Right ventricle myocardium inferior (tissue), 1 donor: ENCODE measurements at places on chromosomes 6 and 20. TPM values are rescaled to one million over a fixed set of nuclear protein-coding genes. Genes with fewer than 3 reads are reported as not detected.
A peak's percentile ranks its signal among the peaks of the same experiment; 100 is the strongest.

The GPX5 gene
- total RNA-seq = not detected

The KHDC1 gene
- 1.2 TPM for total RNA-seq

The INSM1 gene
- total RNA-seq = not detected

GRCh38 chr6:164252948-164253347 lies 838.4 kb downstream of the QKI start:
- no peak for DNase-seq

DNA sequence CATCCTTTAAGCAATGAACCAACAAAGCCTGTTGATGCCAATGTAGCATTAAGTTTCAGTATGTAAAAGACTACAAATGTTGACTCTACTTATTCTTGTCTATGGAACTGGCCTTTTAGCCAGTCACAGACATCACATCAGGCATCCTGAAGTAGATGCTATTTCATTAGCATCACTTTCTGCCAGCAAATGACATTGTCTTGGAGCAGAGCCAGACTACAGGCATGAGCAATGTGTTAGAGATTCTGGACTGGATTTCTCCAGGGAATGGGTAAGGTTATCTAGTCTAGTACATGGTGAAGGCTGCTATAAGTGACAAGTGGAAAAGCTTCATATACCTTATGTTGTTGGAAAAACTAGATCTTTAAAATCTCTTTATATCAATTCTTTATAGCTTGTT lies 142.9 kb downstream of the ADGRB3 start:
- DNase-seq = no peak

DNA sequence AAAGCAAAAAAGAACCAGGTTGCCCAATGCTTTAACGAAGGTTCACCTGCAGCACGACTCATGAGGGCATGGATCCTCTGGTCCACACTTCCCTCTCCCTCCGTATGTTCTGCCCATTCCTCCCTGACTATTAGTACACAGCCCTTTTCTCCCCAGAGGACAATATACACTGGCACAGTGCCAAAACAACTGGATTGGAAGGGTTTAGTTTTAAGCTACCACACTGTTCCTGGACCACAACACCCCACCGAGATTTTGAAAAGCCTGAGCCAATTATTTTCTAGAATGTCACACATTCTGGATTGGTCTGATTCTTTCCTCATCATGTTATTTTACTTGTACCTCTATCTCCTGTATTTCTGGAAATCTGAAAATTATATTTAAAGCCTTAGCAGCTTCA lies 2.9 kb upstream of the AKAP7 start:
- DNase-seq = no peak

DNA sequence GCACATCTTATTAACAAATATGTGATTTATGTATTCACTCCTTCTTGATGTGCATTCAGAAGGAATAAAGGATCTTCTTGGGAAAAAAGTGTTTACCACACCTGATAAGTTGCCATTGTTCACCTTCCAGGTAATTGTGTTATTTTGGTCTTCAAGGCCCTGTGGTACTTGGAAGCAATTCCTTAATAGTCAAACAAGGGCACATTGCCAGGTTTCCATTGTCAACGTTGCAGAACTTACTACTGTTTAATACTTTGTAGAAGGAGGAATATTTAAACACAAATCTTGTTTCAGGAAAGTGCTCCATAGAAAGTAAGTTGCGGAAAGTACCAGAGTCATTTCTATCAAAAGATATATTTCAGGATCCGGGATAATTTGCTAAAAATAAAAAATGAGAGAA lies 129.5 kb upstream of the SGK1 start:
- no peak for DNase-seq

DNA sequence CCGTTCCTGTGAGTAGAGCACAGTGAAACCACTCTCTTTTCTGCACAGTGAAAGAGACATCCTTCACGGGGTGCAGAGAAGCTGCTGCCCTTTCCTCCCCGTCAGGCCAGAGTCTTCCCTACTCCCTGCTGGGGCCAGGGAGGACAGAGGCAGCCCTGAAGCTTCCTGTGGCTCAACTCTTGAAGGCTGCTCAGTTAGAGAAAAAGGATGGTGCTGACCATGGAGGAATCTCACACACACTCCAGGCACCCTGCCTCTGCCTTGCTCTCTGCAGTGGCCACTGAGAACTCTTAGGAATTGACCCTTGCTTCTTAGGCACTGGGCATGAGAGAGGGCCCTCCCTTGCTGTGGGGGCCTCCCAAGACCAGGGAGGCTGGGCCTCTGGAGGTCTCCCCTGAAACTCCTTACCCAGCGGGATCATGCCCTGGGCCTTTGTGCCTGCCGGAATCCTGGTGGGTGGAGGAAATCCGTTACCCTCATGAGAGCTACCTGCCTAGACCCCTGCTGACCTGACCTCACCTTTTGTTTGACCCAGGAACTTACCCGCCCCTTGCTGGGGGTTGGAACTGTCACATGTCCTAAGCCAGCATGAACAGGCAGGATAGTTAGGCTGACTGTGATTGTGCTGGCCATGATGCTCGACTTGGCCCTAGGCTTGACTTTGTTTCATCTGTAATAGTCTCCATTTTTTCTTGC lies 65.0 kb upstream of the CD93 start:
- DNase-seq = no peak

GRCh38 chr6:32589596-32590449 lies at the start of gene HLA-DRB1:
TSS of gene HLA-DRB1 (minus strand) at chr6:32589848. CDS start at chr6:32589742, 106 bp downstream.
- DNase-seq = no peak

GRCh38 chr20:61719691-61720347 lies 345.9 kb downstream of the TAF4 start:
- DNase-seq = peak; percentile 34

- DNase-seq = no peak
Observed at GRCh38 chr20:35742741-35743523, 872 bp upstream of the RBM39 start.

DNA sequence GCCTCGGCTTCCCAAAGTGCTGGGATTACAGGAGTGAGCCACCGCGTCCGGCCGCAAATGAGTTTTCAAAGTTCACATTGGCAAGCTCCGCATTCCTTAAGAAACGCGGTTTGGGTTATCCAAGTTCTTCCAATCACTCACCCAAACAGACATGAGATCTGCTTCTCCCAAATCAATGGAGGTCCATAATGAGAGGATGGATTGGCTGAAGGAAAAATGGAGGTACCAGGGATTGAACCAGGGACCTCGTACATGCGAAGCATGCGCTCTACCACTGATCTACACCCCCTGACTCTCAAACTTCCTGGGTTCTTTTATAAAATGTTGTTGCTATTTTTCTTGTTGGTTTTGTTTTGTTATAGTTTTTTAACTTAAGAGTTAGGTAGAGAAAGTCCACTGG lies 170.0 kb downstream of the GPX5 start:
- DNase-seq = no peak

GRCh38 chr20:56428410-56428809 lies 16.4 kb downstream of the CASS4 start:
- DNase-seq = no peak

GRCh38 chr6:41379306-41379705 lies 43.9 kb downstream of the NCR2 start:
- DNase-seq = no peak

DNA sequence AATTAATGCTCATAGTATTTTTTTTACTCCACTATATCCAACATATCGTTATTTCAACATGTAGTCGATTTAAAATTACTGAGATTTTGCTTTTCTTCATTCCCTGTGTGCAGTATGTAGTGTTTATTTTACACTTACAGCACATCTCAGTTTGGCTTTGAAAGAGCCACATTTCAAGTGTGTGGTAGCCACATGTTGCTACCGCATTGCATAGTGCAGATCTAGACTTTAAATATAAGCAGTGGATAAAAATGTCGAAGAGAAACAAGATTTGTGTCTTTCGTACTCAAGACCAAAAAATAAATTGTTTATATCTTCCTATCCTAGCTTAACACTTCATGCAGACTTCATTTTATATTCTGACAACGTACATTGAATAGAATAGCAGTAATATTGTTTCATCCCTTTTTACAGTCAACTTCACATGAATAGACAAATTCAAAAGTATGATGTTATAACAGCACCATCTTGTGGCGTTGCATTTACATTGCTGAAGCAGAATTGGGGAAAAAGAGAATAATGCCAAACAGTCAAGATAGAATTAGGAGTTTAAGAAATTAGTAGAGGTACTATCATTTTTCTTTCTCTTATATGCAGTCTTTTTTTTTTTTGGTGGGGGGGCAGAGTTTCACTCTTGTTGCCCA lies 29.9 kb downstream of the FBXO5 start:
- no peak for DNase-seq

GRCh38 chr6:23034926-23035325 lies 465.6 kb downstream of the HDGFL1 start:
- DNase-seq = no peak

DNA sequence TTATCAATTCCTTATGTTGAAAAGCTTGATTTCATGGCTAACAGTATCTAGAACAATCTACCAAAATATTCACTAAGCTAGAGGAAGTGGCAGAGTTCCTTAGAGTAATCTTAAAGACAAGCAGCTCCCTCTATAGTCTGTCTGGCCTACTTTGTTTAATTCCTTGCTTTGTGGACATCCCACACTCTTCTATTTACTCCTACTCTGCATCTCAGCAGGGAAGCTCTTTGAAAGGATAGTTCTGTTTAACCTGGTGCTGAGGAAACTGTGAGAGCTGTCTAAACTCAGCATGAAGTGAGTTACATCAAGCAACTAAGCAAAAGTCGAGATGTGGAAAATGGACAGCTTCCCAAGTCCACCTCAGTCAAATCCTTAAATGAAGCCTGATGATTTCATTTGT lies 4.3 kb downstream of the REV3L start:
- DNase-seq = no peak

- DNase-seq = no peak
Observed at GRCh38 chr6:37884548-37884947, 65.0 kb downstream of the ZFAND3 start.
